ENCODE measurements at places on chromosomes 2 and 18. TPM values are rescaled to one million over a fixed set of nuclear protein-coding genes. Genes with fewer than 3 reads are reported as not detected.
A peak's percentile ranks its signal among the peaks of the same experiment; 100 is the strongest.

DNA sequence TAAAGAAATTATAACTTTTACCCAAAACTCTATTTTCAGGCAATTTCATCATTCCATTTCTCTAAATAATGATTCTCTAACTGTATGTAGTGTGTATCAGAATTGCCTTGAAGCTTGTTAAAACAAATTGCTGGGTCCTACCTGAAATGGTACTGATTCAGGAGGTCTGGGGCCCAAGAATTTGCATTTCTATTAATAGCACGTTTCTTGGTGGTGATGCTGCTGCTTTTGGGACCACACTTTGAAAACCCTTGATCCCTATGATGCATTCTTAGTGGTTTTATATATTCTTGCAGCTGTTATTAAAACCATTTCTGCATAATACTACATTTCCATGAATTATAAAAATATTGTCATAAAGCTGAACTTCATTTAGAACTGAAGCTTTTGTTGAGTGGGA is 140.7 kb downstream of the NCK2 start:
- H3K27me3 ChIP-seq: no peaks in the 10 kb centered on the region
- H3K36me3 ChIP-seq: peaks cover 10% of the 10 kb centered on the region
- H3K4me3 ChIP-seq: no peak overlapping the region
- H3K27ac ChIP-seq: no peak overlapping the region
- no peak for DNase-seq

LYPD6B gene
- not detected for total RNA-seq

DNA sequence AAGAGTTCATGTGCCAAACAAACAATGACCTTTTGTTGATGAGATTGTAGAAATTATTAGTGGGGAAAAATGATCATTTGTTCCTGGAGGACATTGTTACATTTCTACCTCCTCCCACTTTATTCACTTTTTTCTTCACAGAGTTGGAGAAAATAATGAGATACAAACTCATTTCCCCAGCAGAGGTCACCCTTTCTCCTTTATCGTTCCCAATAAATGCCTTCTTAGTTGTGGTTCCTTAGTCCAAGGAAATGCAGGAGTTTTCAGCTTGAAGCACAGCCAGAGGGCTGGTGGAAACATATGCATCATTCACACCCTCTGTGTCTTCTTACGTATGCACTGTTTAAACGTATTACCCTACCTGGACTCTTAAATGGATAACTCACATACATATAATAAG is 108.8 kb downstream of the SLC4A3 start:
- no peaks in the 10 kb centered on the region for H3K36me3 ChIP-seq
- H3K27me3 ChIP-seq: 0 out of 2 replicates have a peak, but pooled peaks cover under 1% of the 10 kb centered on the region
- DNase-seq: peak; percentile 81
- no peaks in the 10 kb centered on the region for H3K4me1 ChIP-seq

KIF1A gene
- total RNA-seq: under 0.01 TPM

DNA sequence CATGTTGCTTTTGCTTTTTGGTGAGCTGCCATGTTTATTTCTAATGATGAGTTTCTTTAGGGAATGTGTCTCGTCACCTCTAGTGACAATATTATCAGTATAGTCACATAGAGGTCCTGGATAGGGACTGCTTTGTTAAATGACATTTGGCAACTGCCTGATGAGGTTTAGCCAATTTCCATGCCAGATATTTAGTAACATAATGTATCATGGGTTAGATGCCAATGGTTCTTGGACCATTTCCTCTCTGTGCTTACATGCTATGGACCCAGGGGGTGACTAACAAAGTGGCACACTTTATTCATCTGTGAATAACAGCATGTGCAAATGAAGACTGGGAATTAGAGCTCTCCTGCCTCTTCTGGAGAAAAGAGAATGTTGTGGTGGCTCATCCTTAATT is 56.2 kb upstream of the RAB27B start:
- no peak for DNase-seq
- no peaks in the 10 kb centered on the region for H3K27me3 ChIP-seq
- no peak overlapping the region for H3K4me3 ChIP-seq
- H3K4me1 ChIP-seq: peaks cover 22% of the 10 kb centered on the region

M1AP gene
- total RNA-seq: not detected

GRCh38 chr18:49339146-49339545 is 121.3 kb downstream of the DYM start:
- H3K36me3 ChIP-seq: no peaks in the 10 kb centered on the region
- H3K4me3 ChIP-seq: no peak overlapping the region
- H3K27me3 ChIP-seq: no peaks in the 10 kb centered on the region
- no peak for DNase-seq
- H3K27ac ChIP-seq: no peak overlapping the region

DNA sequence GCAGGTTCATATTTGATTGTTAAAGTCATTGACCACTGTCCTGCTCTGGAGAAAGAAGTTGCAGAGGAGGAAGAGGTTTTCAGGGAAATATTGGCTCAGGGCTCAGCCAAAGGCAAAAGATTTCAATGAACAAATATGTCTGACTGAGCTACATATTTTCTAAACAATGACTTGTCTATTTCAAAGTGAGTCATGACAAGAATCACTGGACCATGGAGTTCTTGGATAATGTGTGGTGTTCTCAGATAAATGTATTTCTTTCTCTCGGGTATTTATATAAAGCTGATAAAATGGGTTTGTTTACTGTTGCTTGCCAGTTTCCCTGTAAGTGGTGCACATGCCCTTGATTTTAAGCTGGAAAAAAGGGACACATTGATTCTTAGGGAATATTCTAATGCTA is 34.3 kb upstream of the RMP24 start:
- peak; percentile 41 for DNase-seq
- no peaks in the 10 kb centered on the region for H3K4me1 ChIP-seq
- peaks cover 4% of the 10 kb centered on the region for H3K27me3 ChIP-seq
- no peak overlapping the region for H3K4me3 ChIP-seq
- H3K36me3 ChIP-seq: no peaks in the 10 kb centered on the region
- H3K27ac ChIP-seq: no peak overlapping the region

FEV gene
- total RNA-seq: not detected

AGXT gene
- not detected for total RNA-seq

GRCh38 chr2:241981076-241981700 is 111.7 kb downstream of the RTP5 start:
- H3K36me3 ChIP-seq: no peaks in the 10 kb centered on the region
- DNase-seq: no peak
- no peaks in the 10 kb centered on the region for H3K4me1 ChIP-seq
- H3K27ac ChIP-seq: no peak overlapping the region
- H3K4me3 ChIP-seq: no peak overlapping the region

DNA sequence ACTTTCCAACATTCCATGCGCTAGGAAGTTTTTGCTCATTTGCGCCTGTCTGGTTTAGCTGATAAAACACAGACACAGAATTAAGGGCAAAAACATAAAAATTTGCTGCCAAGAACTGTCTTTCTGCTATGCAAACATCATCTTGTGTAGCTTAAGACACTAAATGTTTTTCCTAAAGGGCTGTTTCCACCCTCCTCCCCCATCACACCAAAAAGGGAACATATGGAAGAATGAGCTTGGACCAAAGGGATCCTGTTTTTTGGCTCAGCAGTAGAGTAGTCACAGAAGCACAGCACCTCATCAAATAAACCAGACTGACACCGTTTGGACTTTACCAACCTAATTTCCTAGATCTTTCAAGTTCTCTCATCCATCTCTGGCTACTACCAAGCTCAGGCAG is 210.1 kb downstream of the ZNF521 start:
- H3K4me3 ChIP-seq: no peak overlapping the region
- peaks cover 4% of the 10 kb centered on the region for H3K4me1 ChIP-seq
- H3K27ac ChIP-seq: no peak overlapping the region
- H3K27me3 ChIP-seq: no peaks in the 10 kb centered on the region

DNA sequence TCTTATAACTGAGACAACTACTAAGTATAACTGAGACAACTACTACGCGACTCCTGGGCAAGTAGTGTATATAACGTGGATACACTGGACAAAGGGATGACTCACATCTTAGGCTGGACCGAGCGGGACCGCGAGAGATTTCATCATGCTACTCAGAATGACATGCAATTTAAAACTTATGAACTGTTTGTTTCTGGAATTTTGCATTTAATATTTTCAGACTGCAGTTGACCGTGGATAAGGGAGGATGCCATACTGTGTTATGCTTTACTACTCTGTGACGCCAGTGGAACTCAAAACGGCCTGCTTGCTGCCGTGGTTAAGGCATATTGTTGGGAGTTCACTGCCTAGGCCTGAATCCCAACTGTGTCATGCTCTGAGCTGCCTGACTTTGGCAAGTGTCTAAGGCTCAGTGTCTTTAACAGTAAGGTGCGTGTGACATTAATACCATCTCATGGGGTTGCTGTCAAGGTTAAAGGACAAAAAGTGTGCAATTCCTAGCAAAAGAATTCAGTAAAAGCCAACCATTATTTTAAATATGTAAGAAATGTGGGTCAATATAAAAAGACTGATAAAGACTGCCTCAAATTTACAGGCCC is 64.6 kb downstream of the BMP10 start:
- no peaks in the 10 kb centered on the region for H3K36me3 ChIP-seq
- peaks cover 10% of the 10 kb centered on the region for H3K4me1 ChIP-seq
- no peak overlapping the region for H3K4me3 ChIP-seq
- peak; percentile 82 for DNase-seq

CTDP1 gene
- total RNA-seq: 17.6 TPM

XIRP2 gene
- 0.28 TPM for total RNA-seq

DNA sequence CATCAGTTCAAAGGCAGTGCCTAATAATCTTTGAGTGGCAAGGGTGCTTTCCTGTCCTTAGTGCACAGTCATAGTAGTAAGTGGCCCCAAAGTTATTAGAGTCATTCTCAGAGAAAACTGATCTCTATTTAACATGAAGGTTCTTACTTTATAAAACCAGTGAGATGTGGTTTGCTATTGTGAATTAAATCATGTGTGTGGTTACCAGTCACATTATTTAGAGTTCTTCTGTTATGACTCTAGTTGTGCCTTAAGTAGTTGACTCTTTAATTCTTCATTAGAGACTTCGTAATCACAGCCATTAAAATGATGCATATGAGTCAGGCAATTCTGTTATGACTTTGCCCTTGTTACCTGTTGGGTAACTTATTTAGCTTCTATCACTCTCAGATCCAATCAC is 1392.9 kb upstream of the ACVR2A start:
- DNase-seq: no peak
- no peaks in the 10 kb centered on the region for H3K27me3 ChIP-seq
- no peak overlapping the region for H3K4me3 ChIP-seq
- no peaks in the 10 kb centered on the region for H3K4me1 ChIP-seq
- H3K36me3 ChIP-seq: no peaks in the 10 kb centered on the region

ZNF804A gene
- total RNA-seq: 3.3 TPM

GRCh38 chr2:176503776-176504175 is 234.5 kb downstream of the MTX2 start:
- DNase-seq: no peak
- peaks cover 5% of the 10 kb centered on the region for H3K27me3 ChIP-seq
- H3K36me3 ChIP-seq: no peaks in the 10 kb centered on the region
- no peak overlapping the region for H3K27ac ChIP-seq
- no peaks in the 10 kb centered on the region for H3K4me1 ChIP-seq

DNA sequence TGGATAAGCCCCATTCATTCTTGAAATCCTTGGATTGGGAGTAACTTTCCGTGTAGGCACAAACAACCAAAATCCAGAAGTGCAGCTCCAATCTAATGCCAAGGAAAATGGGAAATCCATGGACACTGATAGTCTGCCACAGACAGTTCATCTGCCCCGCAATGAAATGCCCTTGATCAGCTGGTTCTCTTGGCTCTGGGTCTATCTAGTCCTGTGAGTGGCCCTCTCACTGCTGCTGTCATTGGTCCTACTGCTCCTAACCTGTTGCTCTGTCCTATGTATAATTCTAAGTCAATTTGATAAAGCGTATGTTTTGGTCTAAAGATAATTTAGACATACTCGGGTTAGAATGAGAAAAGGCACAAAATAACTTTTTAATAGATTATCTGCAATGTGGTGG is 13.7 kb upstream of the TMEM182 start:
- H3K4me1 ChIP-seq: no peaks in the 10 kb centered on the region
- no peak for DNase-seq
- H3K27me3 ChIP-seq: no peaks in the 10 kb centered on the region
- H3K27ac ChIP-seq: no peak overlapping the region
- H3K4me3 ChIP-seq: no peak overlapping the region

GRCh38 chr2:102538491-102538890 is 65.5 kb downstream of the SLC9A4 start:
- DNase-seq: no peak
- H3K36me3 ChIP-seq: no peaks in the 10 kb centered on the region
- H3K27me3 ChIP-seq: no peaks in the 10 kb centered on the region

- no peak overlapping the region for H3K27ac ChIP-seq
- no peak for DNase-seq
- H3K4me1 ChIP-seq: no peaks in the 10 kb centered on the region
- peaks cover 10% of the 10 kb centered on the region for H3K36me3 ChIP-seq
- H3K4me3 ChIP-seq: no peak overlapping the region
Measured at GRCh38 chr2:39027421-39027820, 93.4 kb downstream of the SOS1 start.

POMC gene
- total RNA-seq: not detected

- no peak for DNase-seq
- no peak overlapping the region for H3K4me3 ChIP-seq
- H3K36me3 ChIP-seq: no peaks in the 10 kb centered on the region
- H3K27me3 ChIP-seq: no peaks in the 10 kb centered on the region
- no peak overlapping the region for H3K27ac ChIP-seq
Measured at GRCh38 chr2:206713746-206714145, 4.5 kb downstream of the DYTN start.

TNS1 gene
- total RNA-seq: 45.2 TPM

DNA sequence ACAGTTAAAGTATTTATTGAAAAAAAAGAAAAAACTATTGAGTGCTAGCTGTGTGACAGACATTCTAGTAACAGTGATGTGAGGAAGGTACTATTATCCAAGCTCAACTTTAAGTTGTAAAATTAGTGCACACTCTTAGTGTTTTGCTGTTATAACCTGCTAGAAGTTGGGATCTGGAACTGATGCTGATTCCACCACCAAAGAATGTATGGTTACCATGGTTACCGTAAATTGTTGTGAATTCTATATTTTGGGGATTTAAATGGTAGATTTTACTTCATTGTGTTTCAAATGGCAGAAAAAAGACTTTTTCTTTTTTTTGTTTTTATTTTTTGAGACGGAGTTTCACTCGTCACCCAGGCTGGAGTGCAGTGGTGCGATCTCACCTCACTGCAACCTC is 5.3 kb downstream of the AGFG1 start:
- H3K4me1 ChIP-seq: peaks cover 3% of the 10 kb centered on the region
- H3K4me3 ChIP-seq: no peak overlapping the region

GRCh38 chr2:120552800-120553481 is 182.7 kb upstream of the GLI2 start:
- H3K27ac ChIP-seq: no peak overlapping the region
- H3K36me3 ChIP-seq: no peaks in the 10 kb centered on the region
- H3K4me1 ChIP-seq: peaks cover 16% of the 10 kb centered on the region
